ENCODE measurements at places on chromosomes 2 and 18.
A peak's percentile ranks its signal among the peaks of the same experiment; 100 is the strongest.

DNA sequence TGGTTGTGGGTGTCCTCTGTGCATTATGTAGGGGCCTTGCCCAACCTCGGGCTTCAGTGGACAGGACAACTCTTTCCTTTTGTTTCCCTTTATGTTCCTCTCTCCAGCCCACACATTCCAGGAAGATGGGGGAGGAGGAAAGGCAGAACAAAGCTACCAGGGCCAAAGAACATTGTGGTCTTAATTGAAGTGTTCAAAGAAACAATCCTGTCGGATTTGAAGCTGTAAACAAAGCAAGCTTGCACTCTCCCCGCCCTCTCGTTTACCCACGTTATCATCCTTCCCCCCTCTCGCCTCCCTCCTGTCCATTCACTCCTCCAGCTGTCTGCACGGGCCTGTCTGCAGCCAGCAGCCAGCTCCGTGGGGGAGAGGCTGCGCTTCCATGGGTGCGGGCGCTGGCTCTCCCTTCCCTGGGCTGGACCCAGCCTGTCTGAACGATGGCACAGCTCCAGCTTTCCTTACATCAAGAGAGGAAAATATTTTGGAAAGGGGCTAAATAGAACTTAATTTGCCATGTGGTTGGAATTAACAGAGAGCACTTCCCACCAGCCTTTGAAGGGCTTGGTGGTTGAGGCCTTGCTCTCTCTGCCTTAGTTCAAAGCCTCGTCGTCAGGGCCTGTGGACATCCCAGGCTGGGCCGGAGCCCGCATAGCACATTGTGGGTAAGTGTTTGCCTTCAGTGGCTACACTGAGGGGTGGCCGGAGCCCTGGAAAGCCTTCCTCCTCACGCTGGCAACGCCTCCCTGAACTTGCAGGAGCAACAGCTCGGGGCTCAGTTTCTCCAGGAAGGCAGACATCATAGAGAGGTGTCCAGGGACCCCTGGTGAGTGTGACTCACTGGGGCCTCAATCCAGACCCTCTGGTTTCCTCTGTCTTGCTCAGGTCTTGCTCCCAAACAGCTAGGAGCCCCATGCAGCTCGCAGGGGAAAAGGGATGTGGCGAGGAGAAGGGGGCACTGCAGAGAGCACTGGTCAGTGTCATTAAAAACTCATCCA is 60.6 kb upstream of the HS6ST1 start:
- no peak for DNase-seq

DNA sequence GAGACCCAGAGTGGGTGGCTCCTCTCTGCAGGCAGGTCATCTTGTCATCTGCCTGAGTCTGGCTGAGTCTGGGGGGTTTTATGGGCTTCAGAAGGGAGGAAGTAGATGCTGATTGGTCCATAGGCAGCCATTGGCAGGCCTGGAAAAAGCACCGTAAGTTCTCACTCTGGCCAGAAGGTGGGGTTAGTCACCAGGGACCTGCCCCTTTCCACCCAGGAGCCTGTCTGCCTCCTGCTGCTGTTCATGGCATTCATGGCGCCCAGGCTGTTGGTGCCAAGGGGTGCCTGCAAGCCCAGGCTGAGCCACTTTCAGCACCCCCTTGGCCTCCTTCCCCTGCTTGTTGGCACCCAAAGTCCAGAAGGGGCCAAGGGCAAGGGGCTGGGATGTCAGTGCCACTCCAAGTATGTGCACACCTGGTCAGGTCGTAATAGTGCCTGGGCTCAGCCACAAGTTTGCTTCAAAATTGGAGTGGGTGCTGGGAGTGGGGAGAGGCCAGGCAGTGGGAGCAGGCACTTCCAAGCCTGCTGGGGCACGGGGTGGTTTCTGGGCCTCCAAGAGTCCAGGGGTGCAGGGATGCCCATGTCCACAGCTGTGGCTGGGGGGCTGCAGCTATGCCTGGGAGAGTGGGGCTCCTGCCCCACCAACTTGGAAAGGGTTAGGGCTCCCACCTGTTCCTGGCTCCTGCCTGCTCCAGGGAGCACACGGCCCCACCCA is 178.1 kb downstream of the FAM210A start:
- no peak for DNase-seq

- DNase-seq, result peak; percentile 44
Measured at GRCh38 chr2:147589127-147589526, 255.7 kb upstream of the ACVR2A start.

DNA sequence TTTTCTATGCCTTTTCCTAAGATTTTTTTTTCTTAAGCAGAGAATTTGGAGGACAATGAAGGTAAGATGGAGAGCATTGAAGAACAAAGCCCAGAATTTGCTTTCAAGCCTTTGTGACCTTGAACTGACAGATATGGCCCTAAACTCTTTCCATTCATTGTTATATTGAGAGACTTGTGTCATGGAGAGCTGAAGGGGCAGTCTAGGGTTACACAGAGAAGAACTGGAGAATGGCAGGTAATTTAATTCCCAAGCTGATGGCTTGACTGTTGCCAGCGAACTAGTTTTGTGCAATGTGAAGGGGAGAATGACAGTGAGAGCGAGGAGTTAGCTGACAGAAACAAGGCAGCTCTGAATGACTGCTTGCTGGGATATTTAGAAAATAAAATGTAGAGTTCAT is 1344.2 kb downstream of the LRP1B start:
- no peak for DNase-seq

DNA sequence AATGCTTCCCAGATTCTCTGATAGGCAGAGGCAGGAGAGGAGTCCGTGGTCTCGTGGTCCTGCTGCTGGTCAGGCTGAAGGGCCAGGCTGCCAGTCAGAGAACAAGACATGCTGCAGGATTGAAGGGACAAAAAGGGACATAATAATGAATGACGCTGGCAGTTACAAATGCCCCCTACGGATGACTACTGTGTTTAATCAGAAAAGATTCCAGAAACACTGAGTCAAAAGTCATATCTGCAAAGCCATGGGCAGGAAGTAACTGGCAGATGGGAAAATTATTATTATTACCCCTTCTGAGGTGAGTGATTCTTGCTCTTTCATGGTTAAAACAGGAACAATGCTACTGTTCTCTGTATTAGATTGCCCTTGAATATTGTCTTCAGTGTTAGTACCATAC is 19.0 kb downstream of the LCT start:
- no peak for DNase-seq

GRCh38 chr2:158046121-158046880 is 55.4 kb upstream of the UPP2 start:
- DNase-seq, result no peak

GRCh38 chr2:85266146-85267041 is 61.4 kb downstream of the TGOLN2 start:
- DNase-seq, result peak; percentile 65

GRCh38 chr2:216426166-216426777 is 14.0 kb downstream of the SMARCAL1 start:
- no peak for DNase-seq
